ENCODE measurements at places on chromosomes 11 and 22.

DNA sequence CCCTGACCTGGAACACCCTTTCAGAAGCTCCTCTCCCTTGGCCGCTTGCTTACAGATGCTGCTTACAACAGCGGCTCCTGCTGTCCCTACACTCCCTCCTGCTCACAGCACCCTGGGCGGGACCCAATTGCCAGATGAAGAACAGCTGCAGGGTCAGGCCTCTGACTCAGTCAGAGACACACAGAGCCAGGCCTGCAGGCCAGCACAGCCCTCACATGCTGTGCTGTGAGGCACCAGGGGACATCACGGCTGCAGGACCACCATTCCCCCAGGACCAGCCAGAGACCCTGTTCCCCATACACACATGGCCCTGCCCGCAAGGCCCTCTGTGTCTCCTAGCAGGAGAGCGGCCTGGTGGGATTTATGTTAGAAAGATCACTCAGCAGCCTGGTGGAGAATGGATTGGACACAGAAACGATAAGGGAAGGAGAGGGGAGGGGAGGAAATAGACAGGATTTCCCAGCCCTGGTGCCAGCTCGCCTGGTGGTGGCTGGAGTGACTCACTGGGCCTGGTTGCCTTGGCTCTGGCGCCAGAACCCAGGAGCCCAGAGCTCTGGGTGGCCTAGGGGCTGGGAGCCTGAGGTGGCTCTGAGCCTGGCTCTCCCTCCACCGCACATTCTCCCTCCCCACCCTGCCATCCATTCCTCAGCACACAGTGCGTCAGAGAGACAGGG lies 6.7 kb downstream of the CAPN5 start:
- DNase-seq = peak; percentile 95

DNA sequence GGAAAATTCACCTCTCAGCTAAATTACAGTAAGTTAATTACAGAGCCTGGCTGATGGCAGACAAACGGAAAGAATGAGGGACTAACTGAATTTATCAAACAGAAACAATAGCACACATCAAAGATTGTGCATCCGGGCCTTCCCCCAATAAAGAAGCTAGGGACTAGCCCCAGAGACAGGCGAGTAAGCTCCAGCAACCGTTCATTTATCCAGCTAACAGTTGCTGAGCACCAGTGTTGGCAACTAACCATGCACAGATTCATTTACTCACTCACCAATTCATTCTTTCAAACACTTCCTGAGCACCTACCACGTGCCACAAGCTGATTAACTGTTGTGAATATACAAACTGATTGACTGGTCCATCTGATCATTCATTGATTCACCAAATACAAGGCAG lies 51.2 kb downstream of the SMCO4 start:
- no peak for DNase-seq

GRCh38 chr11:27497284-27497866 lies 9.2 kb downstream of the LIN7C start:
- DNase-seq = peak; percentile 33

DNA sequence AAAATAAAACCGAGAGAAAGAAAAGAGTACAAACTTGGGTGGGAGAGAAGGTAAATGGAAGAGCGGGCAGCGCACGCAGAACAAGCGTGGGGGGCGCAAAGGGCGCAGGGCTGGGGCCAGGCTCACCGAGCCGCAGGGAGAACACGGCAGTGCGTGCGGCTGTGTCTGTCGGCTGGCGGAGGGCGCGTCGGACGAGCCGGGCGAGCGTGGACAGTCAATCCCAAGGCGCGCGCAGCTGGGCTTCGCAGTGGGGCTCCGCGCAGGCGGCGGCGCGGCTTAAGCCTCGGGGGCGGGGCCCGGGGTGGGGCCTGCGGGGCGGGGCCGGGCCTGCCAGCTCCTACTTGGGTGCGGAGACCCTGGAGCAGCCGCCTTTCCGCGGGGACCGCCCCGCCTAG lies at the start of gene UCP2:
Gene UCP2, minus strand, starts transcription at position 249 of the 395 bp plus-strand sequence. CDS start 4,465 bp downstream, outside the sequence.
- peak; percentile 88 for DNase-seq

GRCh38 chr22:40326905-40327735 lies 19.2 kb upstream of the ADSL start:
- peak; percentile 43 for DNase-seq

DNA sequence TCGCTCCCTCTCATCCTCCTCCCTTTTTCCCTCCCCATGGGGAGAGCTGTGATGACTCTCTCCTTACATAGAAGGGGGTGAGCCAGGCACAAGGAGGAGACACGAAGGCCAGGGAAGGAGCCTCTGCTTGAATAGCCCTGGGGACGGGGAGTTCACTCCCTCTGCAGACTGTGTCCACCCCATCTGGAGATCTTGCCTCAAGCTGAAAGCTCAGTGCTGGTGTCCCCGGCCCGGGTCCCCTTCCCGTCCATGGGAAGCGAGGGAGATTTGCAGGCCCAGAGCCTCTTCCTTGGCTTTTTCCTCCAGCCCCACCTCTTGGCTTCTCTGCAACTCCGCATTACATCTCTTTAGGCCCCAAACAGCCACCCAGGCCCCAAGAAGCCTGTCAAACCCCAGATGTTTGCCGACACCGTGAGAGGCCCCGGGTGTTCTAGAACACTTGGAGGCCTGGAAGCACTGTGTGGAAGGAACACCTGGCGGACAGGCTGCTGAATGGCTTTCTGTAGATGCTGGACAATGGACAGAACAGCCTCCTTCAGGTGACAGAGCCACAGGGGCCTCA lies 32.3 kb downstream of the LINC01488 start:
- no peak for DNase-seq

GRCh38 chr11:45766469-45766868 lies 38.5 kb upstream of the SLC35C1 start:
- DNase-seq = no peak

GRCh38 chr22:32414191-32414590 lies 2.1 kb upstream of the RTCB start:
- DNase-seq = no peak

GRCh38 chr22:37021710-37022482 lies 2.4 kb downstream of the MPST start:
- DNase-seq = peak; percentile 46

DNA sequence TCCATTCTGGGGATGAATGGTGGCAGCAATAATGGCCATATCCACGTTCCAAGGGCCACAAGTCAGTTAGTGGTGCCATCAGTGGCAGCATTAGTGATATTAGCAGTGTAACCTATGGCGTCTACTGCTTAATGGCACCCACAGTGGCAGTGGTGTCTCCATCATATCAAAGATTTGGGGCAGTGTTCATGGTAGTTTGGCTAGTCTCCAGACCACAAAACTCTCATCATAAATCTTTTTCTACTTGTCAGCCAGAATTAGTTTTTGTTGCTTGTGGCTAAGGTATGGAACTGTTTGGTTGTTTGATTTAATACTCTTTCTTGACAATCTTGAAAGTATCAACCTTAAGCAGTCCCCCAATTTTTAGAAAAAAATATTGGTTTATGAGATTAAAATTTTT lies 45.1 kb upstream of the DEUP1 start:
- DNase-seq = no peak

GRCh38 chr11:46969379-46969778 lies 32.8 kb downstream of the CSTPP1 start:
- no peak for DNase-seq

DNA sequence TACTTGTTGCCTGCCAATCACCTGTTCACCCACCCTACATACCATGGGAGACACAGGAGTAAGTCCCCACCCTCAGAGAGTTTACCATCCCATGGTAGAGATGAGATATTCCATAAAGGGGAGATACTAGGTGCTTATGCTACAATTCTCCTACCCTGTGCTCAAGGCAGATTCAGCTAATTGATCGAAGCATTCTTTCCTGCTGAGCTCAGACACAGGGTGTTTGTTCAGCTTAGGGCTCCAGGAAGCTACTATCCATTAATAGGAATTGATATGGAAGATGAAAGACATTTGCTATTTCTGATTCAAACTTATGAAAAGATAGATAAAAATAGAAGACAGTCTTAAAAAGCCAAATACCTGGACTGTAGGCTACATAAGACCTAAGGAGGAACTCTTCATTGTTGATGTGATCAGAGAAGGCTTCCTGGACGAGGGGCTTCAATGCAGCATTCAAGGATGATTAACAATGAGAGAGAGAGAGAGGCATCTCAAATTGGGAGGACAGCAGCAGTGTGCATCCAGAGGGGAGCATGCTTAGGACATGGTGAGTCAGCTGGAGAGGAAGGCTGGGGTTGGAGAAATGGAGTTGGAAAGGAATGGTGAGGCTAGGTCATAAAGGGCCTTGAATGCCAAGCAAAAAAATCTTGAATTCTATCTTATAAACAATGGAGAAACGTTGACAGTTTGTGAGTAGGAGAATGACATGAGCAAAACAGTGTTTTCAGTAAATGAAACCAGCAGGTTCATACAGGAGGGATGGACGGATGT lies 15.0 kb downstream of the SYT13 start:
- no peak for DNase-seq

DNA sequence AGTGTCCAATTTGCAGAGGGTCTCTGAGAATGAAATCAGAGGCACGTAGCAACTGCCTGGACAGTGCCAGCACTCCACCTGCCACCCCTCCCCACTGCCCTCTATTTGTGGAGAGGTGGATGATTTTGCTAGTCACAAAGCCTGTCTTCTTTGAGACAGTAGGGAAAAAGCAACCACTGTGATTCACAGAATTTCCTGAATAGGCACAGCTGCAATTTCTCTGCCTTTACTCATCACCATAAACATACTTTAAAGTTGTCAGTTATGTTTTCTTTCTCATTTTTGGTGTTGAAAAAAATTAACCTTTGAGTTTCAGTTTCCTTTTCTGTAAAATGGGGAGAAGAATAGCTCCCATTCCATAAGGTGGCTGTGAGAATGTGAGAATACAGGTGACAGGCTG lies 134.3 kb downstream of the TEAD1 start:
- DNase-seq = peak; percentile 78

GRCh38 chr11:88680806-88681205 lies 343.3 kb upstream of the CTSC start:
- peak; percentile 2 for DNase-seq

- DNase-seq = peak; percentile 23
Measured at GRCh38 chr11:36356201-36356600, 60.1 kb downstream of the PRR5L start.

Measured in iris pigment epithelial cell (primary cell).